ENCODE measurements at places on chromosomes 13 and 19.
A peak's percentile ranks its signal among the peaks of the same experiment; 100 is the strongest.

DNA sequence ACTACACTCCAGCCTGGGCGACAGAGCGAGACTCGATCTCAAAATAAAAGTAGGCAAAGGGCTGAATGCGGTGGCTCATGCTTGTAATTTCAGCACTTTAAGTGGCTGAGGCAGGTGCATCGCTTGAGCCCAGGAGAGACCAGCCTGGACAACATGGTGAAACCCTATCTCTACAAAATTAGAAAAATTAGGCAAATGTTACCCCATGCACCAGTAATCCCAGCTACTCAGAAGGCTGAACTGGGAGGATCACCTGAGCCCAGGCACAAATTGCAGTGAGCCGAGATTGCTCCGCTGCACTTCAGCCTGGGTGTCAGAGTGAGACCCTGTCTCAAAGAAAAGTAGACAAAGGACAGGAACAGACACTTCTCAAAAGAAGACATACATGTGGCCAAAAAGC lies 9.9 kb upstream of the LGALS13 start:
- no peak for DNase-seq

GRCh38 chr19:32101206-32101605 lies 244.2 kb upstream of the ZNF507 start:
- DNase-seq = no peak

DNA sequence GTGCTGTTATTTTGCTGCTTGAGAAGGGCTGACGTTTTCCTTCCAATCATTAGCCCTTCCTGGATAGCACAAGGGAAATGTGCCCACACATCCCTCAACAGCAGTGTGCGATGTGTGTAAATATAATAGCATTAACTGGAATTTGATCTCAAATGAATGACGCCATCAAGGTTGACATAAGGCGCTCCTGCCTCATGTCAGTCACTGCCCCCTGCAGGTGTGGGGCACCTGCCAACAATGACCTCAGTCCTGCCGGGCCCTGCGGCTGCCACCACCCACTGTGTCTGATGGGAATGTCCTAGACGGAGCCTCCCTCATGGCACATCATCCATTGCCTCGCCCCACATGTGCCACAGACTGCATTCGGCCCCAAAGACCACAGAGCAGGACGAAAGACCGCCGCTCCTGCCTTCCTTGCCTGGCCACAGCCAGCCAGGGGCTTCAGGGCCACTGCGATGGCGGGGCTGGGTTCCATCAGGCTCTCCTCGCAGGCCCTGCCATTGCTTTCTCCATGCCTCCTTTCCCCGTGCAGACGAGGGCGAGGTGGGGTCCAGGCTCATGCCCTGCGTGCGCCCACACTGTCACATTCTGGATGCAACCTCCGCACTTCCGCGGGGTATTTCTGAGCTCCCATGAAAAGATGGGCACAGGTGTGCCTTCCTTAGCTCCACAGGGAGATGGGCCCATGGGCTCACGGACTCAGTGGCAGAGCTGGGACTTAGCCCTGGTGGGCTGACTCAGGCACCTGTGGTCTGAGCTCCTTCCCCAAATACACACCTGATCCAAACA lies 146.7 kb downstream of the SOX1 start:
- no peak for DNase-seq

GRCh38 chr13:98310485-98311199 lies 133.6 kb upstream of the RNF113B start:
- DNase-seq = no peak

- no peak for DNase-seq
Measured at GRCh38 chr13:64778002-64778401, 2452.1 kb downstream of the PCDH9 start.

- no peak for DNase-seq
Measured at GRCh38 chr19:36115453-36116343, at the start of gene TBCB. TSS of gene TBCB (plus strand) at chr19:36115468. CDS start at chr19:36115561, 93 bp downstream.

DNA sequence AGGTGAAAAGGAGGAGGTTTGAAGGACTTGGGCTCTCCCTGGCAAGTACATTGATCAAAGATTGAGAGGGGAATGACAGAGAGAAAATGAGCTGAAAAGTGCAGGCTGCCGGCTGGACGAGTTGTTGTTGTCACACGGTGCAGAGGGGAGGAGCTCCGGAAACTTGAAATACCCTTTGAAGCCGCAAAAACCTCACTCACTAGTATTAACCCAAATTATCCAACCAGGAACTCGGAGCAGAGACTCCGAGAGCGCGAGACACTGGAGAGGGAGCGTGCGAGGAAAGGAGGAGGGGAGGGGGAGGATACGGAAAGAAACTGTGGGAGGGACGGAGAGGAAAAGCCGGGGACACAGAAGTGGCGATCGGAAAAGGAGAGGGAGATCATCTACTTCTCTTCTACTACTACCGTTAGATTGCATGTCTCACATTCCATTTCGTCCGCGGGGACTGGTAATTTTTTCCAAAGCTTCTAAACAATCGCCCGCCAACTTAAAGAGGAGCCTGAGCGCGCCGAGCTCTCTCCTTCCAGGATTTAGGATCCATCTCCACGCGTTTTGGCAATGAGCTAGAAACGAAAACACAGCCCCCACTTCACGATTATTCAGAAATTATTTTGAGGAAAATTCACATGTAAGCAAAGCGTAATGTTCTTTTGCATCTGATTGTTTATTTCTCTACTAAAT lies at the start of gene DACH1:
Gene DACH1, minus strand, starts transcription at position 74 of the 684 bp plus-strand sequence.
- no peak for DNase-seq

DNA sequence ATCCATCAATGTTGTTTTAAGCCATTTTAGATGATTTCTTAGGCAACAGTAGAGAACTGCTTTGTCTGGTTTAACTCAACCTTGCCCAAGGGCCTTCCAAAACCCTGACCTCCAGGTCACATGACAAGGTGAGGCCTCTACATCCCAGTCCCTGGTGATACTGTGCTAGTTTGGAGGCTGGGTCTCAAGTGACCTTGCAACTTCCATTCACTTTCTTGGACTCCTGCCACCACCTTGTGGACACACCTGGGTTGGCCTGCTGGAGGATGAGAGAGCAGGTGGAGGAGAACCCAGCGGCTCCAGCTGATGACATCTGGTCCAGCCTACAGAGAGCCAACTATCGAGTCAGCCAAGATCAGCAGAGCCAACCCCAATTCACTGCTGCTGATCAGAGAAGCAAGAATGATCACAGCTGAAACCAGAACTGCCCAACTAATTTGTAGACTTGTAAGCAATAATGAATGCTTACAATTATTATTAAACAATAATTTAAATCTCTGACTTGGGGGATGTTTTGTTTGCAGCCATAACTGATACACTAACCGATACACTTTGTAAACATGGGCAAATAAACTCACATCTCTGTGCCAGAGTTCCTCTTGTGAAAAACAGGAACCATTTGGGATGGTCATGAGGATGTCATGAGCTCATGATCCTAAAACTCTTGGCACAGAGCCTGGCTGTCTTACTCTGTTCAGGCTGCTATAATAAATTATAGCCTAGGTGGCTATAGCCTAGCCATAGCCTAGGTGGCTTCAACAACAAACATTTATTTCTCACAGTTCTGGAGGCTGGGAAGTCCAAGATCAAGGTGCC lies 11.5 kb downstream of the FAM187B start:
- no peak for DNase-seq

DNA sequence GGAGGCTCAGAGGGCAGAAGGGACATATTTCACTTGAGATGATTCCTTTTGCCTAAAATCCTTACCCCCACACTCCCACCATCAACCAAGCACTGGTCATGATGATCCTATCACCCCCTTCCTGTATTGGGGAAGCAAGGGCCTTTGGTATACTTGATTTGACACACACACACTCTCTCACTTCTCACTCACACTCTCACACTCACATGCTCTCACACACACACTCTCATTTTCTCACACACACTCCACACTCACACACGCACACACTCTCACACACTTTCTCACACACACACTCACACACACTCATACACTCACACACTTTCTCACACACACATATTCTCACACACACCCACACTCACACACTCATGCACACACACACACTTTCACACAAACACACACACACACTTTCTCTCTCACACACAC lies 8.6 kb downstream of the RGCC start:
- DNase-seq = no peak

DNA sequence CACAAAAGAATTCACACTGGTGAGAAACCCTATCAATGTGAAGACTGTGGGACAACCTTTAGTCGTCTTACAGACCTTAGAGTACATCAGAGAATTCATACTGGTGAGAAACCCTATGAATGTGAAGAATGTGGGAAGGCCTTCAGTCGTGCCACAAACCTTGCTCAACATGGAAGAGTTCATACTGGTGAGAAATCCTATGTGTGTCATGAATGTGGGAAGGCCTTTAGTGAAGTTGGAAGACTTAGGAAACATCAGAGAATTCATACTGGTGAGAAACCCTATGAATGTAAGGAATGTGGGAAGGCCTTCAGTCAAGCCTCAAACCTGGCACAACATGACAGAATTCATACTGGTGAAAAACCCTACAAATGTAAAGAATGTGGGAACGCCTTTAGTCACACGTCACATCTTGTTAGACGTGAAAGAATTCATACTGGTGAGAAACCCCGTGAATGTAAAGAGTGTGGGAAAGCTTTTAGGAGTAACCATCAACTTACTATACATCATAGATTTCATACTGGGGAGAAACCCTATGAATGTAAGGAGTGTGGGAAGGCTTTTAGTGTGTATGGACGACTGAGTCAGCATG lies 24.0 kb upstream of the ZNF573 start:
- no peak for DNase-seq

GRCh38 chr13:102724923-102725322 lies 30.1 kb upstream of the METTL21C start:
- DNase-seq = peak; percentile 63

- no peak for DNase-seq
Measured at GRCh38 chr19:7304200-7304599, 10.0 kb upstream of the INSR start.

DNA sequence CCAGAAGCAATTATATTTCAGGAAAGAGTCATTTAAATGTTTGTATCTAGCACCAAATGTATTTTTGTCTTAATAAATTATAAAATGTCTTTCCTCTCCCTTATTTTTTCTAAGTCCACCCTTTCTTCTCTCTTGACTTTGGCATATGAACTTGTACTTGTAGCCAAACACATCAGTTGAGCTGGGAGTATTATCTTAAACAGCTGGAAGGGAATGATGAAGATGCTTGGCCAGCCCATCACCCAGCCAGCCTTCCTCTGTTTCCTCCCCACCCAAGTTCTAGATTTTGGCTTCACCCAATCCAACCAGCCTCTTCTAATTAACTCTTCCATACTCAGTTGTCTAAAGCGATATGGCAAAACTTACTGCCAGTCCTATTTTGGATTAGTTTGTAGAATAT lies 272.5 kb downstream of the ENOX1 start:
- no peak for DNase-seq

- no peak for DNase-seq
Measured at GRCh38 chr13:98542568-98543377, 34.1 kb downstream of the STK24 start.

Data from NCI-H187 treated with DMSO at 0.1 percent for 48 hours (cell line).